ENCODE measurements at places on chromosomes 2 and 18.

- no peak for DNase-seq
Measured at GRCh38 chr2:166773308-166773949, 114.9 kb upstream of the XIRP2 start.

DNA sequence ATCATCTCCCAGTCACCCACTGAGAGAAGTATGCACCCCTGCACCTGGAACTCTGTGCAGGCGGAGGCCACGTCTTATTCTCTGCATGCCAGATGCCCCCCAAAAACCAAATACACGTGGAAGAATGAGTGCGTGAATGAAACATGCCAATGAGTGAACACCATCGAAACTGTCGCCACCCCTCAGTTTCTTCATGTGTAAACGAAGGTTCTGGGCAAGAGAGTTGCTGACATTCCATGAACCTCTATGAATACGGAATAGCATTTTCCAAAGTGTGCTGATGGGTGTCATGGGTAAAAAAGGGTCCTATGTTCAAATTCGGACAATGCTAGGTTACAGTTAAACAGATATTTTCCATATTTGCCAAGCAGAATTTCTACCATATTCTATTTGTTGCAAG, 19.8 kb downstream of the FER1L5 start:
- no peak for DNase-seq

- no peak for DNase-seq
Measured at GRCh38 chr2:67008155-67008554, 389.0 kb upstream of the ETAA1 start.

- DNase-seq: peak; percentile 62
Measured at GRCh38 chr18:68985172-68985820, 187.4 kb downstream of the CCDC102B start.

DNA sequence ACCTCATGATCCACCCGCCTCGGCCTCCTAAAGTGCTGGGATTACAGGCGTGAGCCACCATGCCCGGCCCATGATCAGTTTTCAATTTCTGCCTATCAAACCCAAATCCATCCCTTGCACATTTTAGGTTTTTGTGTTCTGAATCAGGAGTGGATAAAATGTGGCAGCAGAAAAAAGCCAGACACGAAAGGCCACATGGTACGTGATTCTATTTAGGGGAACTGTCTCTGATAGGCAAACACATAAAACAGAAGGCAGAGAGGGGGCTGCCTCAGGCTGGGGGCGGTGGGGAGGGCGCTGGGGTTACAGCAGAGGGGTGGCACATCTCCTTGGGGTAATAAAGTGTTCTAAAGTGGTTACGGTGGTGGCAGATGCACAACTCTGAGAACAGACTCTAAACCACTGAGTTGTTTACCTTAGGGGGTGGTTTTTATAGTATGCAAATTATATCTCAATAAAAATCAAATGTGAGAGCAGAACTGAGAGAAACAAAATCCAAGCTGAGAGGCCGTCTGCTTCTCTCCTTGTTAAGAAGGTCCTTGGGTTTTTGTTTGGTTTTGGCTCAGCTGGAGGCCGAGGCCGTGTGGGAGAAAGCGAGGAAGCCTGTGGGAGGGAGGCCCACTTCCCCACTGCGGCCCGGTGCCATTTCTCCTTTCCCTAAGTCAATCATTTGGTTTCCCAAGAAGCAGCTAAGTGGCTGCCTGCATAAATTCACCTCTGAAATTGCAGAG, 78.0 kb downstream of the SOWAHC start:
- no peak for DNase-seq

- DNase-seq: no peak
Measured at GRCh38 chr2:25529034-25529433, 144.3 kb downstream of the DTNB start.

GRCh38 chr2:128027278-128027800, 520 bp downstream of the SAP130 start:
- peak; percentile 99 for DNase-seq

- DNase-seq: no peak
Measured at GRCh38 chr18:39435996-39436395, 1870.4 kb upstream of the CELF4 start.

DNA sequence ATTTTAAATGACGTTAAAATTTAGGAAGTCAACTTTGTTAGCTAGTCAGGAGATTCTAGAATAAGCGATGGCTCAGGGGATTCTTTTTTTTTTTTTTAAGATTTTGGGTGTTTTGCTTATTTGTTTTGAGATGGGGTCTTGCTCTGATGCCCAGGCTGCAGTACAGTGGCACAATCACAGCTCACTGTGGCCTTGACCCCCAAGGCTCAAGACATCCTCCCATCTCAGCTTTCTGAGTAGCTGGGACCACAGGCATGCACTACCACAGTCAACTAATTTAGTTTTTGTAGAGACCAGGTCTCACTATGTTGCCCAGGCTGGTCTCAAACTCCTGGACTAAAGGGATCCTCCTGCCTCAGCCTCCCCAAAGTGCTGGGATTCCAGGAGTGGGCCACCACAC, 16.9 kb downstream of the ATL2 start:
- no peak for DNase-seq

DNA sequence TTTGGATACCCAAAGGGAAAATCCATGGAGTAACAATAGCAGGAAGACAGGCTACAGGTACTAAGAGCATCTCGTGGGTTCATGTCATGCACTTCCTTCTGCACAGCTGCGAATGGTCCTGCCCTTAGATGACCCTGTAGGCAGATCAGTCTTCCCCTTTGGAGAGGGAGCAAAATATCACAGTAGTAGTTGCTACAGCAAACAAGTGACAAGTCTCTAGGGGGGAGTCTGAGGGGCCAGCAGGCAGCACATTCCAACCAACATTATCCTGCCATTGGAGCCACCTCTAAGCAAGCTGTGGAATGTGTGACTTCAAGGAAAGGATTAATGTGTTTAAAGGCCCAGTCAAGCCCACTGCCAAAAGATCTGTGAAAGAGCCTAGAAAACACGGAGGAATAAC, 273.2 kb upstream of the PARD3B start:
- no peak for DNase-seq

DNA sequence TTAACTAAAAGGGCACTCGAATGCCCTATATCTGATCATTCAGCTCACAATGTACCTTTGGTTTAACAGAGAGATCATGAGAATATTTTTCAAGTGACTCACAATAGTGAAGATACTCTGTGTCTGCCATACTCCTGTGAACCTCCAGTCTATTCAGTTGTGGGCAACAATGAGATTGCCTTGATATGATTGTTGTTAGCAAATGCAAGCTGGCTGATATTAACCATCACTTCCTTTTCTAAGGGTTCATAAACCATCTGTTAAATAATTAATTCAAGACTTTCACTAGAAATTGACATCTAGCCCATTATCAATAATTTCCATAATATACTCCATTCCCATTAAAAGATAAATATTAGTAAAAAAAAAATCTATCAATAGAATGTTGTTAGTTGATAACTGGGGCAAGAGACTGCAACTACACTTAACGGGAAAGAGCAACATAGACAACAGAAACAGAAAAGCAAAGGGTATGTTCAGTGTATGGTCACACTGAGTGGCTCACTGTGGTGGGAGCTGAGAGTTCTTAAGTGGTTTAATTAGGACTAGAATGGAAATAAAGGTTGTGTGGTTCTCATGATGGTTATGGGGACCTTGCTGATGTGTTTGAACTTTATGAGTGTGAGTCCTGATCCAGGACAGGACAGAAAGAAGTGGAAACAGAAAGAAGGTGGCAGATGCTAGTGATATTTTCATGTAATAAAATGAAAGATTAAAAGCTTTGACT, 11.9 kb downstream of the IL18RAP start:
- DNase-seq: no peak

DNA sequence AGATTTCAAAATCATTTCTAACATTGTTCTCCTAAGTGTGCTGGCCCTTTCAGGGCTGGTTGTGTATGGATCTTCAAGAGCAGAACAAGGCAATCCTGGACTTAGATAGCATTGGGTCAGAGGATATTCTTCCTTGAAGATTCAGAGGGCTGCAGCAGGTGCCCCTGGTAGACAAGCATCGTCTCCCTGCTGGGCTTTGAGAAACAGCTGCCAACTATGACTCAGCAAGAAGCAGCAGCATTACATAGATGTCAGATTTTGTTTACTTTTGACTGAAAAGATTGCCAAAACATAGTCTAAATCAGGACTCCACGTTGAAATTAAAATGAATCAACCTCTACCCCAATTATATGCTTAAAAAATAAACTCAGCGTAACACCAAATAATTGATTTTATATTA, 618.8 kb downstream of the SOCS6 start:
- DNase-seq: peak; percentile 42

DNA sequence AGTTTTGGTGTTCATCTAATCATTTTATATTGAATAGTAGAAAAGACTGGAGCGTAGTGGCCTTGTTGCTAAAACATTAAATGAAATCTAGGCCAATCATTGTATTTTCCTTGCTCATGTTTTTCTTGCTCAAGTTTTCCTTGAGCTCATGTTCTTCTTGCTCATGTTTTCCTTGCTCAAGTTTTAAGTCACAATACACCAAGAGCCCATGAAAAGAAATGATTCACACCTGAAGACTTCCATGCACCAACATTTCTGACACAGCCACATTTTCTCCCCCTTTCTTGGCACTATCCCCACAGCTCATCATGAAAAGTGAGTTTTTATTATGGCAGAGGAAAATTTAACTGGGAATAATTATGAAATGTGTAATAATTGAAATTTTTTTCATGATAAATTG, 92.0 kb downstream of the LRP1B start:
- no peak for DNase-seq

GRCh38 chr18:22026889-22027288, 142.5 kb upstream of the GATA6 start:
- no peak for DNase-seq

DNA sequence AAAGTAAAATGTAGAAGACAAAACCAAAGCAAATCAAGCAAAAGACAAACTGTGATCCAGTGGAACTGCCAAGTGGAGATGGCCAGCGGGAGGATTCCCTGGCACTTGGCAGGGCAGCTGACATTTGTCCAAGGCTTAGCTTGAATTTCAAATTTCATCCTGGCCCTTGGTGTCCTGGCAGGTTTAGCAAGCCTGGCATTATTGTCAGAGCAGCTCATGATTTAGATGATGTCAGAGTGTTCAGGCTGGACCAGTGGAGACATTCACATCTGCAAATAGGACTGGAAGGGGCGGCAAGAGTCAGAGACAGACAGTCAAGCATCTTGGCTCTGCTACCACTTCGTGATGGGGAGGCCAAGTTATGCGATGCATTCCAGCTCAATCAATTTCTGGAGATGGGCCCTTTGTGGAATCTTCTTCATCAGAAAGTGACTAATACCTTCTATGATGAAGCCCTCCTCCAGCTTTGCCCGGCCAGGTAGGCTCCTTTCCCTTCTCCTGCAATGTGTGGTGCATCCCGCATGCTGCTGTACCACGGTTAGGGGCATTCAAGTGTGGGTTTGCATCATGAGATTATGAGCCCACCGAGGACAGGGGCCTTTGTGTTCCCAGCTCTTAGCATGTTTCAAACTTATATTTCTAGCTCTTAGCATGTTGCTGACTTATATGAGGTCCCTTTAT, 199.7 kb downstream of the ANKRD30B start:
- no peak for DNase-seq

GRCh38 chr2:116761864-116762263, 1052.6 kb upstream of the DDX18 start:
- DNase-seq: no peak

GRCh38 chr18:55328301-55328700, 259.7 kb downstream of the TCF4 start:
- no peak for DNase-seq

- peak; percentile 4 for DNase-seq
Measured at GRCh38 chr2:39608686-39609441, 56.9 kb upstream of the TMEM178A start.

- no peak for DNase-seq
Measured at GRCh38 chr2:157404363-157404762, 39.5 kb downstream of the CYTIP start.

GRCh38 chr2:19843992-19844515, 57.7 kb downstream of the TTC32 start:
- no peak for DNase-seq

- peak; percentile 85 for DNase-seq
Measured at GRCh38 chr2:6780765-6781274, 84.9 kb downstream of the CMPK2 start.

DNA sequence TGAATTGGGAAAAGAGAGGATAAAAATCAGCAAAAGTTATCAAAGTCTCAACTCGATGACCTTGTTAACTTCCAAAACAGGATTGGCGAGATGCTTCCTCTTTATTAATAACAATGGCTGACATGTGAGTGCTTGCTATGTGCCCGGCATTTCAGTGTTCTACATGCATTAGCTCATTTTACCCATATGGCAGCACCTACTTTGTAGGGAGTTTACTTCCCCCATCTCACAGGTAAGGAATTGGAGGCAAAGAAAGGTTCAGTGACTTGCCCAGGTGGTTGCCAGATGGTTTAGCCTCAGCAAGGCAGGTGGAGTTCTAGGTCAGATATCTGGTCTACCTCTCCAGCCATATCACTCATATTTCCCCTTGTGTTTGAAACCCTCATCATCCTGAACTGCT, 12.4 kb downstream of the TFCP2L1 start:
- DNase-seq: no peak

DNA sequence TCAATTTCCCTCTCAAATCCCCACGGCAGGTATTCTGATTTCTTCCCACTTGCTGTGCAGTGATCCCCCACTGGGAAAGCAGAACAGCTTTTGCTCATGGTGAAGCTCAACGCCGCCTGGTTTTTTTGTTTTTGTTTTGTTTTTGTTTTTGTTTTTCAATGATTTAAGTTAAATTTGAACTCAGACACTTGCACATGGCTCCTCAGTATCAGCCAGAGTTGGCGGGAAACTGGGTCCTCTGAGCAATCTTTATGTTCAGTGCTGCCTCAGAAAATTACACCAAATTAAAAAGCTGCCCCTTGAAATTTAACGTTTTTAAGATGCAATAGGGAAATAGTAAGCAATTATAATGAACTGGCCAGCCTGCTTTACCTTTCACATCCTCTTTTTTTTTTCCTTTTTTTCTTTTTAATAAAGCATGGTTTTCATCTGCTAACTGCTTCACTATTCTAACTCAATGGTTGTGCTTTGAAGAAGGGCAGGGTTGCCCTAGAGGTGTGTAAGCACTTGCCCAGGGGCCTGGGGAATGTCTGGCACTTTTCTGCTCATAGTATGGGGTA, 277.0 kb upstream of the HNRNPA3 start:
- no peak for DNase-seq

DNA sequence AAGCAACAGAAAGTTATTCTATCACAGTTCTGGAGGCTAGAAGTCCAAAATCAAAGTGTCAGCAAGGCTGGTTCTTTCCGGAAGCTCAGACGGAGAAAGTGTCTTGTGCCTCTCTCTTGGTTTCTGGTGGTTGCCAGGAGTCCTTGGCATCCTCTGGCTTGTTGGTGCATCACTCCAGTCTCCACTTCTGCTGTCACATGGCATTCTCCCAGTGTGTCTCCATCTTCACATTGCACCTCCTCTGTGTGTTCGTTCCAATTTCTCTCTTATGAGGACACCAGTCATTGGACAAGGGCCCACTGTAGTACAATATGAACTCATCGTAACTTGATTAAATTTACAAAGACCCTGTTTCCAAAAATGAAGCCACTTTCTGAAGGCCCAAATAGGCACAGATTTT, 175.4 kb upstream of the ATP5MC3 start:
- no peak for DNase-seq

- no peak for DNase-seq
Measured at GRCh38 chr2:204108330-204108751, 171.8 kb downstream of the ICOS start.
